ENCODE measurements at places on chromosomes 3 and 15.
A peak's percentile ranks its signal among the peaks of the same experiment; 100 is the strongest.

GRCh38 chr3:191253089-191253799 lies 54.2 kb downstream of the OSTN start:
- DNase-seq, result no peak

- DNase-seq, result no peak
Measured at GRCh38 chr3:82031596-82031995, 270.2 kb upstream of the GBE1 start.

DNA sequence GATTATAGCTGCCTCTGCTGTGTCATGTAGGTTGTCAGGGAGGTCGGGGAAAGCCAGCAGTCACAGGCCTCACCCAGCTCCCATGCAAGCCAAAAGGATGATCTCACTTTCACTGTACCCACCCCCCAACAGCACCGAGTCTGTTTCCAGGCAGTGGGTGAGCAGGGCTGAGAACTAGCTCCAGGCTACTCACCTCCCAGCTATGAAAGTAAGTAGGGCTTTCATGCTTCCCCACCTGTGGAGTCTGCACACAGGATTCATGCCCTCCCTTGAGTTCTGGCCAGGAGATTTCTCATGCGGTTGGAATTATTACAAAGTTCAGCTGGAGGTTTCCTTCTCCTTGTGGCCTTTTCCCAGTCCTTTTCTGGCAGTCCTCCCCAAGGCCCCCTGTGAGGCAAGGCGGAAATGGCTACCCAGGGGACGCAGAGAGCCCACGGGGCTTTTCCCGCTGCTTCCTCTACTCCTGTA lies 356.2 kb downstream of the SV2B start:
- DNase-seq, result no peak

DNA sequence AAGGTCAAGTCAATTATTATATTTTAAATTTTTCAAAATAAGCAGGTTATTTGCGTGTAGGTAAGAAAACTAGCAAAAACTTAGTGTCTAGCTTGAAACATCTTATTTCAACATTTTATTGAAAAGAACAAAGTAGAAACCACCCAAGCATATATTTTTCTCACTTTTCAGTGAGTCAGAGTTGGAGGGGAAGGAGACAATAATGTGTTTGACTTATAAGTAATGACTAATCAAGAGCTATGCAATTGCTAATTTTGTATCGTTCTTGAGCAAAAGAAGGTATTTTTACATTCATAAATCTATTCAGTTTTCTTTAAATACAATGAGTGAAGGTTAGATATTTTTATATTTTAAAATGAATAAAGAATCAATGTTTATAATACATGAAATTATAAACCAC lies 54.4 kb upstream of the P2RY1 start:
- no peak for DNase-seq

- DNase-seq, result peak; percentile 91
Measured at GRCh38 chr3:45841757-45842491, at the start of gene LZTFL1. Gene LZTFL1 (minus strand): TSS chr3:45842119. CDS start chr3:45841991, 128 bp downstream.

GRCh38 chr3:160860346-160860745 lies 104.3 kb downstream of the PPM1L start:
- DNase-seq, result no peak

DNA sequence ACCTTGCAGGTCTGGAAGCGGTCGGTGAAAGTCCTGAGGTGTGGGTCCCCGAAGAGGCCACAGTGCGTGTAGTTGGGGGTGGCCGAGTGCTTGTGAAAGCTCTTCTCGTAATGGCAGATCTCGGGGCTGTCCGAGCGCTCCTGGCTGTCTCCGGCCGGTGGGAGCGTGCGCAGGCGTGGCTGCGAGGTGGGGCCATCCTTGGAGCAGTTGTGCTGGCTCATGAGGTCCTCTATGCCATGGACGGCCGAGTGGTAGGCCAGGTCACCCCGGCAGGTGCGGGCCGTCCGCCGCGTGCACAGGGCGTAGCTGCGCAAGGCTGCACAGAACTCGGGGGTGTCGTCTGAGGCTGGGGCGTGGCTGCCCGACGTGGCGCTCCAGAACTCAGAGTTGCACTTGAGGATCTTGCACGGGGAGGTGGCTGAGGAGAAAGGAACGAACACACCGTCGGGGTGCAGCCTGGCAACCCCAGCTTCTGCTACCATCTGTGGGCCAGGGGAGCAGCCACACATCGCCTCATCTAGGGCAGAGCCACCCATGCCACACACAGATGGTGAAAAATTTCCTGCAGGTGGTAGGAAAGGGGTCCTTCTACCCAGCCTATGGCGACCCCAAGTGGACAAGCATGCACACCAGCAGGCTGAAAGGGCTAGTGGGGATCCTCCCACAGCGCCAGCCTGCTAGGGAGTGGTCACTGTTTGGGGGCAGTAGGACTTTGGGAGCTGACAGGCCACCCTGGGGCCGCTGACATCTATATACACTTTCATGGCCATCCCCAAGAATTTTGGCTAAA lies 36.7 kb downstream of the RGMA start:
- DNase-seq, result no peak

- peak; percentile 10 for DNase-seq
Measured at GRCh38 chr3:86702381-86702958, 288.5 kb downstream of the VGLL3 start.

DNA sequence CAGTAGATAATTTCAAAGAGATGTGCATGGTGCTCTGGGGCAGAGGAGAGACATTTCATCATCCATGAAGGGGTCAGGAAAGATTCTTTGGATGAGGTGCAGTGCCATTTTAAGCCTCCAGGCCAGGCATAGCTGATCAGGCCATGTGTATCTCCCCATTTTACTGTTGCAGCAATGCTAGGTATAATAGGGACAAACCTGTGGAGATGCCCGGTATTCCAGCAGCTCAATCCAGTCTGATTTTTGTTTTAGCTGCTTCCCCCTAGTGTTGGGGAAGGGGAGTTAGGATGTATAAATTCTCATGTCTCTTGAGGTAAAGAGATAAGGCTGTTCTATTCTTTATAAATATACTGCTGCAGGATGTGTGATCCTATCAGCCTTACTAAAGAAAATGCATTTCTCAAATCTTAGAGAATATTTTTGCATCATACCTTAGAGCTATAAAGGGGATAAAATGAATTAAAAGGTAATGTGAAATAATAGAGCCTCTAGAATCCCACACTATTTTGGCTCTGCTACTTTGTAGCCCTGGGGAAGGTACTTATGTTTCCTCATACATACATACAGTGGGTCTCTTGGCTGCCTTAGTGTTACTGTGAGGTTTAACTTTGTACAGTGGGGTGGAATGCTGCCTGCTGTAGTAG lies 5.2 kb downstream of the CDV3 start:
- no peak for DNase-seq

DNA sequence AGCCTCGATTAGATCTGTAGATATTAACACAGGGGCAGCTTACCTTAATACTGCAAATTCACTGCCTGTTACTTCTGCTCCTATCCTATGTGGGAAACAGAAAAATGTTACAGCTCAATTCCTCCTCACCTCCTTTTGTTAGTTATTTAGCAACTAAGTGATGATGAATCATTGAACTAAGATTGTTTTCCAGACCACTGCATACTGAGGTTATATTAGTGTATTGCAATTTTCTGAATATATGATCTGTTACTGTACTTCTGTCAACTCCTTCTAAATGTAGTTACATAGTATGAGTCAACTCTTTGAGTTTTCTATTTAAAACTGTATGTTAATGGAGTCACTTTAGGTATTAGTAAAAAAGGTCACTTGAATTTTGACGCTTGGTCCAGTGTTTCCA lies 331.5 kb upstream of the SLCO3A1 start:
- no peak for DNase-seq

DNA sequence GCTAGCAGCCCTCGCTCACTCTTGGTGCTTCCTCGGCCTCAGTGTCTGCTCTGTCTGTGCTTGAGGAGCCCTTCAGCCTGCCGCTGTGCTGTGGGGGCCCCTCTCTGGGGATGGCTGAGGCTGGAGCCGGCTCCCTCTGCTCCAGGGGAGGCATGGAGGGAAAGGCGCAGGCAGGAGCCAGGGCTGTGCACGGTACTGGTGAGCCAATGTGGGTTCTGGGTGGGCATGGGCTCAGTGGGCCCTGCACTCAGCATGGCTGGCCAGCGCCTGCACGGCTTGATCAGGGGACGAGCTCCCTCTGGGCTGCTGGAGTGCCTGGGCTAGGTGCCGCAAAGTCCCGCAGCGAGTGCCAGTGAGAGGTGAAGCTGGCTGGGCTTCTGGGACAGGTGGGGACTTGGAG lies 260.0 kb downstream of the SI start:
- no peak for DNase-seq
